GM10248 (cell line): ENCODE measurements at places on chromosomes 2 and 18.

- DNase-seq: peak; percentile 3
Measured at GRCh38 chr2:71936076-71937030, 211.3 kb downstream of the CYP26B1 start.

GRCh38 chr2:55585451-55586080 lies 31.9 kb downstream of the PPP4R3B start:
- DNase-seq: no peak

- DNase-seq: no peak
Measured at GRCh38 chr2:233940376-233941276, 23.5 kb downstream of the TRPM8 start.

DNA sequence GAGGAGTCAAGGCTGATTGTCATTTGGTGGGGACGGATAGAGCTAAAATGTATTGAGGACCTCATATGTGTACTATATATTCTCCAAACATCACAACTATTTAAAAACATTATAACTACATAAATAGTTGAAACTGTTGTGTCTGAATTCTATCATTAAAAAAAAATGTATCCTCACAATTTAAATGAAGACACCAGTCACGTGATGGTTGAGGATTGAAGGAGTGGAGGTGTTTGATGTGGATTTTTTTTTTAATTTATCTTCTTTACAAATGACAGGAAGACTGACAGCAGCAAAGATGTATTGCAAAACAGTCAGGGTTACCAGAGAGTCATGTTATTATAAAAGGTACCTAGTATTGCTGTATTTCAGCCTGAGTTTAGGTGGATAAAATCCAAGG lies 30.0 kb downstream of the GNAL start:
- no peak for DNase-seq

GRCh38 chr18:5556310-5556974 lies 12.6 kb upstream of the EPB41L3 start:
- DNase-seq: no peak

GRCh38 chr2:67719351-67719750 lies 322.2 kb downstream of the ETAA1 start:
- no peak for DNase-seq

DNA sequence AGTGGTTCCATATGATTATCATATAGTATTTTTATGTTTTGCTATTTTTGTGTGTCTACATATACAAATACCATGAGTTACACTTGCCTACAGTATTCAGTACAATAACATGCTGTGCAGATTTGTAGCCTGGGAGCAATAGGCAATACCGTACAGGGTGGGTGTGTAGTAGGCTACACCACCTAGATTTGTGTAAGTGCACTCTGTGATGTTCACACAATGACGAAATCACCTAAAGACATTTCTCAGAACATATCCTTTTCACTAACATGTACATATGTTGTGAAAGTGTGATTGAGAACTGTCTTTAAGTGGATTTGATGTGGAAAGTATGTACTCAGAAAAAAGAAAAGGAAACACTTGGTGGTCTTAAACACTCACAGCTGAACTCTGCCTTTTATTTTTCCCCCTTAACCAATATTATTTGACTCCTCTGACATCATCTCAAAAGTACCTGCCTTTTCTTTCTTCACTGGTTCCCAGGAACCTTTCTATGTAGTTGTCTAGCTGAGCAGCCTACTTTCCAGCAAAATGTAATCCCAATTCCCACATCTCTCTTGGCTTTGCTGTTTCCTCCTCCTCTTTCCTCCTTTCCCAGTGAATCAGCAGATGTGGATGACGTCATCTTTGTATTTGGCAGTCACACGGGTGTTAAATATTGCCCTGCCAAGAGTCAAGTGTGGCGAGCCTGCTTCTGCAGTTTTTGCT lies 47.7 kb downstream of the OSBPL6 start:
- no peak for DNase-seq

DNA sequence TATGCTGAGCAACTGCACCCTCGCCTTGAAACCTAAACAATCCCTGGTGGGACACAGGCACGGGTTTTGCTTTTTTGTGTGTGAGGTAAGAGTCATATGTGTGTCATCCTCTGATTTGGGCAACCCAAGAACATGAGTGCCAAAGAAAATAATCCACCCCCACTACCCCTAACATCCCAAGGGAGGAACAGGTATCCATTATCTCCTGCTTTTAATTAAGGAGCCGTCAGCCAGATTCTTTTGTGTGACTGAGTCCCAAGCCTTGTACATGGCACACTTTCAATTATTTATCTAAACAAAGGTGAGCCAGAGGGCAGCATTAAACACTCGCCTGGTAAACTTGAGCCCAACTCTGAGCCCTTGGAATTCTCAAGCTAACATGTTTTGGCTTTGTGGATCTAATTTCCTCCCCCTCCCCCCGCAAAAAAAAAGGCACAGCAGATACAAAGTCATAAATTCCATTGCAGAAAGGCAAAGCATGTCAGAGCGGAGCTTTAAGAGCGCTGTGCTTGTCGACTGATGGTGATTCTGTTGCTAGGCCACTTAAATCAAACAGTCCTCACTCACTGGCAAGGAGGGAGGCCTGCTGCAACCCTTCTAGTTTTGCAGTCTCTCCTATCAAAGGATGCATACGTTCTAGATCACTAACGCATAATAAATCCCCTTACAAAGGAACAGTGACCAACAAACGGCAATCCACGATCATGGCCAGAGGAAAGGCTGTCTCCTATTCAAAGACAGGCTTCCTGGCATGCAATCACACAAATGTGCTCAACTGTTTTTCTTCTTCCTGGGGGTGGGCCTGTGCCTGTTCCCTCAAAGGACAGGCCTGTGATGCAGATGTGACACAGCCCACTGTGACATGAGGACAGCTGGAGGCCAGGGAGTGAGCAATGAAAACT lies 143.5 kb upstream of the LMAN1 start:
- DNase-seq: no peak

GRCh38 chr2:25276569-25277465 lies 64.9 kb downstream of the DNMT3A start:
- DNase-seq: peak; percentile 90
